CD4-positive, alpha-beta memory T cell (primary cell): ENCODE measurements at places on chromosomes 1 and 21.

GRCh38 chr21:43944757-43945156 lies 67.4 kb upstream of the TRAPPC10 start:
- DNase-seq, result peak; percentile 24

- no peak for DNase-seq
Measured at GRCh38 chr1:162161916-162162550, 92.5 kb downstream of the NOS1AP start.

- no peak for DNase-seq
Measured at GRCh38 chr1:87296206-87296605, 32.5 kb upstream of the LMO4 start.

GRCh38 chr1:58773406-58773840 lies 10.4 kb downstream of the JUN start:
- DNase-seq, result no peak

DNA sequence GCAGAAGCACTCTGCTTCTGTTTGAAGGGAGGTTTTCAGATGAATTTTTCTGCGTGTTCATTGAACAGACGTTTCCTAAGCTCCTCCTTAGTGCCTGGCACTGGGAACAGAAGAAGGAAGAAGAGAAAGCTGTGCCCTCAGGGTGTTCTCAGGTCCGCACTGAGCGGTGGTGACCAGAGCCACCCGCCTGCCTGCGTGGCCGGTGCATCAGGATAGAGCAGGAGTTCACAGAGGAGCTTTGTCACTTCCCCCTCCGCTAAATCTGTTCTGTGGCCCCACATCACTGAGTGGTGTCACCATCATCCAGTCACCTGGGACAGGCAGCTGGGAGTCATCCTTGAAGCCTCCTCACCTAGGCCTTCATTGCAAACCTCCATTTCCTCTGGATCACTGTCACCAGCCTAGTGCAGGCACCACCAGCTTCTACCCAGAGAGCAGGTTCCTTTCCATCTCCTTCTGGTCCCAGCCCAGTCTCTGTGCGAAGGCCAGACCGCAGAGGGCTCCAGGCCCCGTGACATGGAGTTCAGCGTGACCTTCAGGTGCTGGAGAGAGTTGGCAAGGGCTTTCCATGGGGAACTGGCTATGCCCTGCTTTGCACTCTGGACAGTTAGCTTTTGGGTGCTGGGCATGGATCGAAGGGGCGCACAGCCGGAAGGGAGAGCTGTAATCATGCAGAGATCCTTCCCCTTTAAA lies 21.7 kb downstream of the PARK7 start:
- no peak for DNase-seq

- DNase-seq, result no peak
Measured at GRCh38 chr21:41501919-41502318, 6.0 kb downstream of the TMPRSS2 start.

DNA sequence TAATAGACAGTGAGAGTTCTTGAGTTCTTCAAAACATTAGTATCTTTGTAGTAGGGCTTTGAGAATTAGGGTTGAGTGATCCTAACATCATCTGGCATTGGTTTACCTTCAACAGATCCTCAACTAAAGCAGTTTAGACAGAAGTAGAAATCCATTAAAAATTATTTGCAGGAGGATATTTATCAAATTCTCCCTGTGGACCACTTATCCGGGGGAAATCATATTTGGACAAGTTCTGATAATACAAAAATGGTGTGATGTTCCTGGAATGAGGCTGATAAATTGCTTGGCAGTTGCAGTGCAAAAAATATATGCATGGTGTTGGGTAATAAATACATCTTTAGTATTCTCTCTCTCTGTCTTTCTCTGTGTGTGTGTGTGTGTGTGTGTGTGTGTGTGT lies 115.1 kb upstream of the CHODL start:
- DNase-seq, result no peak

DNA sequence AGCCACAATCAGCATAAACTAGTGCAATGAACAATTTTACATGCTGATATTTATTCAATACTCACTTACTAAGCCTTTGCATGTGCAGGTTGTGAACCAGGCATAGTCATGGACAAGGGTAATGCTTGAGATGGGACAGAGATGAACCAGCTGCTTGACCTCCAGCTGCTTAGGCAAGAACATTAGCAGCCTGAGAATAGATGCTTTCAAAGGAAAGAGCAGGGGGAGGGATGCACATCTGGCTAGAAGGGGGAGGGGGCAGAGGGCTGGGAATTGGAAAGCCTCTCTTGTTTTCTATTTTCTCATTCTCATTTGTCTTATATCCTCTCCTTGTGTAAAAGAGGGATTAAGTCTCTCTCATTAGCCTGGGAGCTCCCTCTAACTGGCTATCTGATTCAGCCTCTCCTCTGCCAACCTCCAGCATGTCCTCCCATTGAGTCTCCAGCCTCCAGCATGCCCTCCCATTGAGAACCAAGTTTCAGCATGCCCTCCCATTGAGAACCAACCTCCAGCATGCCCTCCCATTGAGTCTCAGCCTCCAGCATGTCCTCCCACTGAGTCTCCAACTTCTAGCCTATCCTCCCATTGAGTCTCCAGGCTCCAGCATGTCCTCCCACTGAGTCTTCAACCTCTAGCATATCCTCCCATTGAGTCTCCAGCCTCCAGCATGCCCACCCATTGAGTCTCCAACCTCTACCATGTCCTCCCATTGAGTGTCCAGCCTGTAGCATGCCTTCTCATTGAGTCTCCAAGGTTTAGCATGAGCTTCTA lies 38.4 kb upstream of the TRABD2B start:
- no peak for DNase-seq

DNA sequence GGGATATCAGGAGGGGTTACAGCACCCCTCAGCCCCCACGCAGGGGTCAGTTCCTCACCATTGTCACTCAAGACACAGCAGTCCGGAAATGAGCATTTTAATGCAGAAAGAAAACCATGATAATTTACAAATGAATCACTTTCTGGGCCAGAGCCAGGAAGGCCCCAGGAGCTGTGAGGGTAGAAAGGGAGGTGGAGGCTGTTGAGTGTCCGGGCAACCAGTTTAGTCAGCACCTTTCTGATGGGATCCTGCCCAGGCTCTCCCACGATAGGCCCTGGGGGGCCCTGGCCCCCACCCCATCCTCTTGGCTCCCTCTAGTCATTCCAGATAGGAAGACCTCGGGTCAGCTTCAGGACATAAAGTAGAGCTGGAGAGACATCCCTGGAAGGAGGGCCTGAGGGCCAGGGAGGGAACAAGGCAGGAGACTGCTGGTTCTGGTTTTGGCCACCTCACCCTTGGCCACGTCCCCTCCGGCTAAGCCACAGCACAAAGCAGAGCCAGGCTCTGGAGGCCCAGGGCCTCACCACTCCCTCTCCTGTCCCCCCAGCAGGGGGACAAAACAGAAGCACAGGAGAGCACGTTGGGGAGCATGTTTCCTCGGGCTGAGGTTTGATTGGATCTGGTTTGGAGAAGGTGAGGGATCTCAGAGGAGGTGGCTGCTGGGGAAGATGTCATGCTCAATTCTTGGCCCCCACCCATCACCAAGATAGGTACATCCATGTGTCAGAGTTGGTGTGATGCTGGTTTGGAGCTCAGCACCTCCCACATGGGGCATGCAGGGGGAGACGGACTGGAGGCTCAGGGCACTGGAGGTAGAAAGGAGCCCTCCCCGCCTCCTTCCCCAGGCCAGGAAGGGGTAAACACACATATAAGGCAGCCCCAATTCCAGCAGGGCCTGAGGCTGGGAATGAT lies 20.6 kb downstream of the ETNK2 start:
- no peak for DNase-seq

DNA sequence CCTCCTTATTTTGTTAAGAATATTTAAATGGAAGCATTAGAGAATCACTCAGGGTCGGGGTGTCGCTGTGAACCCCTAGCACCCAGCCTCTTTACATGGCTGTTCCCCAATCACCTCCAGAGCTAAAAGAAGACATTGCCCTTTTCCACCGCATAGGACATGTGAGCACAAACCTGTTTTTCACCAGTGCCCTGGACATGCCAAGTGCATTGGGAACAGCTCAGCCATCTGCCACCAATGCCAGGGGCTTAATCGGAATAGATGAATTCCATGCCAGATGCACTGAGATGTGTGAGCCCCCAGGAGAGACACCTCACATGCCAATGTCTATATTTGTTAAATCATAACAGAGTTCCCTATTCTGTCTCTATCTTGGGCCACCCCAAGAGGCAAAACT lies 33.3 kb downstream of the EIF2D start:
- DNase-seq, result no peak

DNA sequence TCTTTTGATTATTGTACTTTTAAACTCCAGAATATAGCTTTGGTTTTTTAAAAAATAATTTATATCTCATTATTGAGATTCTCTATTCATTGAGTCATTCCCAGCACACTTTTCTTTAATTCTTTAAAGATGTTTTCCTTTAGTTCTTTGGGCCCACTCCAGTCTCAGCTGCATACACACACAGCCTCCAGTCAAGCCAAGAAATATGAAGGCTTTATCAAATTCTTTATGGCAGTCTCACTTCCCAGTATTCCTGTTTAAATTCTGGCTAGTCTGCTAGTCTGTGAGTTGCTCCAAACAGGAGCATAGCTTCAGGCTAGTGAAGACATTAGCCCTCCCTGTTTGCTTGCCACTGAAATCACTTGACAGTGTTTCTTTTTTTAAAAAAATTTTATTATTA lies 61.2 kb downstream of the CRP start:
- no peak for DNase-seq

- DNase-seq, result no peak
Measured at GRCh38 chr1:153560771-153561465, 4.7 kb downstream of the S100A2 start.

DNA sequence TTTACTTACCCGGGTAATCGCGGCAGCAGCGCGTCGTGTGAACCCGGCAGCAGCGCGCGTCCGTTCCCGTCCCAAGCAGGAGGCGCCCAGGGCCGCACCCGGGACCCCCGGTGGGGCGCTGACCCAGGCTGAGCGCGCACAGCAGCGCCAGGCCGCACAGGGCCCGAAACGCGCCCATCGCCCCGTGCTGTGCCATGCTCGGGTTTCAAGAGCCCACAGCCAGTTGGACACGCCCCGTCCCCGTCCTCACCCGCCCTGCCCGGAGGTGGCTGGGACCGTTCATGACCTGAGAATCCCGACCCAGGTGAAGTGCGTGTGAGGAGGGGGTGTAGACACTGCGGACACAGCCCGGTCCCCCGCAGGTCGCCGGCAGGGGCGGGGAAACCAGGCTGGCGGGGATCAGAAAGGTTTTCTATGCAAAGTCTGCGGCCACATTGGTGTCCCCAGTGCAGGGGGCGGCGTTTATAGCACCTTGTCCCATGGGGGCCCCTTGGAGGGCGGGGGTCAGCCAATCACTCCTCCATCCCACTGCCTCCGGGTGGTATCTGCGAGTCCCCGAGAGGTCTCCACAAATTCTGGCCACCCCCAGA lies at the start of gene TNFRSF18:
TNFRSF18 (minus strand) TSS at position 217 of the 590 bp plus-strand sequence; CDS start at position 196, 21 bp downstream.
- no peak for DNase-seq

DNA sequence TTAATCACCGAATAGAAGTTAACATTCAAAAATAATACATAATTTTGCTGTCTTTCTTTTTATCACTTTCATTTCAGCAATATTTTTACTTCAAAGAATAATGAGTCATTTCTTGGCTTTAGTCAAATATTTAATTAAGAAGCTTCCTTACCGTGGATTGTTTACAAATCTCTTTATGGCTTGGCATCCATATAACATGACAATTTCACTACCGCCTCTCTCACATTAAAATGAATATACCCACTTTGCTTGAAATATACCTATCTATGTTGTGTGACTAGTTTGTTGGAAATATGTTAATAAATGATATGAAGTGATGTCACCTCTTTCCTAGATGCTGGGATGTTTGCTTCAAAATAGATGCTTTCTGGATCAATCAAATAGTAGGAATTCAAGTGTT lies 1203.9 kb downstream of the AMY1C start:
- no peak for DNase-seq

DNA sequence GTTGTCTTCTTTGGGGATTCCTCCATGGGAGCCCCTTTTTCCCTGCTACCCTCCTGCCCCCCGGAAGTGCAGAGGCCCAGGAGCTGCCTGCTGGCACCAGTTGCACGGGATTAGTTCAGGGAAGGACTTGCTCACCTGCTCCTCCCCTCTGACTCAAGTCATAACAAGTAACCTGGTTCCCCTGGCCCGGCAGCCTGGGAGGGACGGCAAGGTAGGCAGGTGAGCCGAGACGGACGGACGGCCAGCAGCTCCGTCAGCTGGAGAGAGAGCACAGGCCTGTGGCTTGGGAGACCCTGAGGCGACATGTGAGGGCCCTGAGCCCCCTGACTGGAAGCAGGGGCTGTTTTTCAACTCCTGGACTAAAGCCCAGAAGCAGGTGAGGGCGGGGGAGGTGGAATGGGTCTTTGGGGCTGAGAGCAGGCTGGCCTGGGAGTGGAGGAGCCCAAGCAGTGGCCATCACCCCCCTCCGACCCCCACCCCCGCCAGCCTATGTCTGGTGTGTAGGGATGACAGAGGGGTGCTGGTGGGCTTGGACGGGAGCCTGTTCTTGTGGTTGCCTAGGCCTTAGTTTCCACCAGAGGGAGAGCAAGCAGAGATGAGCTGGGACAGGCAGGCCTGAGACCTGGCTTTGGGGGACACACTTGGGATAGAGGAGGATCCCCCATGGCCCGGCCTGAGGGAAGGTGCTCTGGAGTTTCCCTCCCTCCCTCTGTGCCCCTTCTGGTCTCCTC lies at the start of gene INAVA:
INAVA (plus strand) TSS at position 189 of the 731 bp plus-strand sequence. CDS start 3,501 bp downstream, outside the sequence.
- DNase-seq, result no peak

GRCh38 chr1:37989361-37989930 lies 376 bp downstream of the SF3A3 start:
- DNase-seq, result peak; percentile 32
